ENCODE measurements at places on chromosomes 6 and 20.

DNA sequence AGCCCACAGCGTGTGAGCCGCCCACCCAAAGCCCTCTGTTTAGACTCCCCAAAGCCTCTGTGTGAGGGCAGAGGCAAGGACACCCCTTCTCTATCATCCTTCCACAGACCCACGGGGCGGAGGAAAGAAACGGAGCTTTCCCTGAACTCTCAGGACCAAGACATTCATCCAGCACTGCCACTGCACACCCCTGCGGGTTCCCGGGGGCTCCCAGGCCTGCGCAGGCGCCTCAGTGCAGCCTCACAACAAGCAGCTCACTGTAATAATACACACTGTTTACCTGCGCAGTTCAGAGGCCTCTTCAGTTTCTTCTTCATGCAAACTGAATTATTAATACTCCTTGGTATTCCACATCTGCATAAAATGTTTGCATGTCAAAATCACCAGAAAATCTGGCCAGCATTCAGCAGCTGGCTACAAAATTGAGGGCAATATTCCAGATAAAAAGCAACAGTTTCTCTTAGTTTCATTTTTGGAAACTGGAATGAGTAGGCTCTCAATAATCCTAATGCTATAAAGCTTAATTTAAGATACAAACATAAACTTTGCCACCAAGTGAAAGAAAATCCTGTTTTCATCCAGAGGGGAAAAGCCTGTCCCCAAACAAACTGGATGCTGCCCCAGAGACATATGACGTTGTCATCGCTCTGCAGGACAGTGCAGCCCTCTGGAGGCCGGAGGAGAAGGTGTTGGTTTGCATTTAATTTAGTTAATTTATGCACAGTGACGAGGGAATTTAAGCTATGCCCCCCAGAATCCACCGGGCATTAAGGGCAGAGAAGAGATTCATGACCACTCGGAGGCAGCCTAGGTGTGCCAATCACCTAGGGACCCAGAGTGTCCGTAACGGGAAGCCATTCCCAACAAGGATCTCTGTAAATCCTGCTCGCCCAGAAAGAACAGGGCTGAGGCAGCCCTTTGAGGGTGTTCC is 45.3 kb downstream of the NINL start:
- DNase-seq: no peak

GRCh38 chr6:111800259-111800765 is 72.9 kb downstream of the FYN start:
- DNase-seq: no peak

DNA sequence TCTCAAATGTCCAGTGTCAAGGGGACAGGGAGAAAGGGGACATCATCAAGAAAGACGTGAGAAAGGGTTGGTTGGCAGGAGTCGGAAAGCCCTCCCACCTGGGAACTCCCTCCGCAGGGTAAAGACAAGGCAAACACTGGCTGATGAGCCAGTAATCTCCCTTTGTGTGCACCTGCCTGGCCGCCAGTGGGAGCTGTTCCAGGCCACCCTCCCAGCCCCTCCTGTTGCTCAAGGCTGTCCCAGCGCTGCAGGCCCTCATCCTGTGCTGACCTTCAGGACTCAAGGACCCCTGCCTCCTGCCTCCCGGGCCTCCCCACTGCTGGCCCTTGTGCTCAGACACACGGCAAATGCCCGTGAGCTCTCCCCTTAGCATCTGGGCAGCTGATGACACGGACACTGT is 7.4 kb downstream of the FRMD1 start:
- no peak for DNase-seq

DNA sequence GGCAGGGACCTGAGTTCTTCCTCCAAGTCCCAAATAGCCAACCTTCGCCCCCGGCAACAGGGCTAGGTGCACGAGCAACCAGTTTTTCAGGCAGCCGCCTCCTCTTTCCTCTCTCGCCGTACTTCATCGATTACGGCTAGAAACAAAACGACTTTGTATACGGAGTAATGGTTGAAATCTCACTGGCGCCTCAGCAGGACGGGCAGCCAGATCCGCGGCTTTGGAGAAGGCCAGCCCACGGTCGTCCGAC is 333 bp upstream of the SMIM13 start:
- DNase-seq: no peak

DNA sequence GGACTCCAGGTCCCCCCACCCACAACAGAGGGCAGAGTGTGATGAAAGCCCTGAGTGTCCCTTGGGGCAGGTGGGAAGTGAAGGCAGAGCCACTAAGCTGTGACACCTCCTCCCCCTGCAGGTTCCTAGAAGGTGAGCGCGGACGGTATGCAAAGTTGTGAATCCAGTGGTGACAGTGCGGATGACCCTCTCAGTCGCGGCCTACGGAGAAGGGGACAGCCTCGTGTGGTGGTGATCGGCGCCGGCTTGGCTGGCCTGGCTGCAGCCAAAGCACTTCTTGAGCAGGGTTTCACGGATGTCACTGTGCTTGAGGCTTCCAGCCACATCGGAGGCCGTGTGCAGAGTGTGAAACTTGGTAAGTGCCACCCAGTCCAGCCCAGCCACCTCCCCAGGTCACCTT is 159.6 kb upstream of the RNF24 start:
- no peak for DNase-seq

- DNase-seq: no peak
Observed at GRCh38 chr6:6317386-6317785, 3.1 kb downstream of the F13A1 start.

- no peak for DNase-seq
Observed at GRCh38 chr6:166281104-166281503, 27.1 kb downstream of the PRR18 start.

Measured in nephron progenitor cell (in vitro differentiated cells).